ENCODE measurements at places on chromosomes 2 and 18. TPM values are rescaled to one million over a fixed set of nuclear protein-coding genes. Genes with fewer than 3 reads are reported as not detected.

Gene SCN2A
- total RNA-seq, result not detected

Gene MC5R
- total RNA-seq, result not detected

Gene TNFAIP6
- total RNA-seq, result not detected

Gene KRTCAP3
- total RNA-seq, result 15.2 TPM

Gene ZNF892
- total RNA-seq, result 2.7 TPM

Gene TNFRSF11A
- total RNA-seq, result 4.6 TPM

Gene LYPD6
- not detected for total RNA-seq

All from T-cell (primary cell).